Suppressor macrophage treated with lipopolysaccharide for 4 hours (primary cell): ENCODE measurements at places on chromosomes 3 and 15.
A peak's percentile ranks its signal among the peaks of the same experiment; 100 is the strongest.

DNA sequence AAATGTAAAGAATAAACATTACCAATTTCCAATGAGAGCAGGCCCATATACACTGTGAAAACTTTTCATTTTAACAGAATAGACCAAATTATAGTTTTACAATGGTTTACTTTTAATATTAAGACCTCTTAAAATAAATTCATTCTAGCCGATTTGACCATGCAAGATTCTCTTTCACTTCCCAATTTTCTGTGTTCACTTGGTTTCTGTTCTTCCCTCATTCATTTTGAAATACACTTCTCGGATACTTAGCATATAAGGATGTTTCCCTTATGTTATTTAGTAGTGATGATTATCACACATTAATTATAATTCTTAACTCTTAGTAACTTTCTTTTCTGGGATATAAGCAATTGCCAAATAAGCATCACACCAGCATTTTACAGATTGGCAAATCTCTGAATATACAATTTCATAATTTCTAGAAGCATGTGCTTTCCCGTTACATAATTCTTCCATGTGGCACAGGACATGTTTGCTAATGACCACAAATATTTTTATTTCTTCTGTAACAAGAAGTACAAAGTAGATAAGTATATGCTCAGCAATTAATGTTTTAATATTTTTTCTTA, 13.9 kb downstream of the OR5H15 start:
- peak; percentile 75 for DNase-seq

GRCh38 chr3:113623324-113623723, 73.1 kb downstream of the USF3 start:
- no peak for DNase-seq

GRCh38 chr3:188416041-188416440, 262.1 kb downstream of the LPP start:
- DNase-seq, result no peak

GRCh38 chr15:59994888-59995557, 9.1 kb upstream of the FOXB1 start:
- DNase-seq, result no peak

DNA sequence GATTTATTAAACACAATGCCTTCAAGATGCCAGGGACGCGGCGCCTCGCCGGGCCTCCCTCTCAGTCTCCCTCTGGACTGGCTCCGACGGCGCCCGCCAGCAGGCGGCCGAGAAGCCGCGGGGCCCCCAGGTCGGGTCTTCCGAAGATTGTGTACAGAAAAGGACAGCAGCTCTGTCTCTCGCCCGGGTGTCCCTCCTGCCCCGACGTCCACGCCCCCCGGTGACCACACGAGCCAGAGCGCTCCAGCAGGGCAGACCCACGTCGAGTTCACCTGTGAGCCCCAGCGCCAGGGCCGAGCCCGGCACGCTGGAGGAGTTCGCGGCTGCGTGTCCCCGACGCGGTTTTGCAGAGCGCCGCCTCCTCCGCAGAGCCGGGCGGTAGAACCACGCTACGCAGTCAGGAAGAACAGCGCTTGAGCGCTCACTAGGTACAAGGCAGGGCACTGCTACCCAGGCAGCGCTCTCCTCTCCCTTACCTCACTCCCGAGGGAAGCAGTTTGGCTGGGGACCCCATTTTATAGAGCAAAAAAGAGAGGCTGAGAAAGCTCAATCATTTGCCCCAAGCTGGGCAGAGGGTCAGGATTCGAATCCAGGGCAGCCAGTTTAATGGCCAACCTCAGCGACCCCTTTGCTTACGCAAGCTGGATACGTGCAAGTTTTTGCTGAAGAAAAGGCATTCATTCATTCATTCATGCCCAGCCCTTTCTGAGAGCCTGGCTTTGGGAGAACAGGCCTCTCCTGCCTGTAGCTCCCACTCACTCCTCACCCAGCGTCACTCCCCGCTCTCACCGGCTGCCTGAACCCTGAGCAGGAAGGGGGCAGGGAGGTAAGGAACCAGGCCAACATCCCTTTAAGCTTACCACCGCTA, 3.0 kb upstream of the TLE3 start:
- DNase-seq, result peak; percentile 33
